NCI-H1930 (cell line): ENCODE measurements at places on chromosomes 5 and 9.

DNA sequence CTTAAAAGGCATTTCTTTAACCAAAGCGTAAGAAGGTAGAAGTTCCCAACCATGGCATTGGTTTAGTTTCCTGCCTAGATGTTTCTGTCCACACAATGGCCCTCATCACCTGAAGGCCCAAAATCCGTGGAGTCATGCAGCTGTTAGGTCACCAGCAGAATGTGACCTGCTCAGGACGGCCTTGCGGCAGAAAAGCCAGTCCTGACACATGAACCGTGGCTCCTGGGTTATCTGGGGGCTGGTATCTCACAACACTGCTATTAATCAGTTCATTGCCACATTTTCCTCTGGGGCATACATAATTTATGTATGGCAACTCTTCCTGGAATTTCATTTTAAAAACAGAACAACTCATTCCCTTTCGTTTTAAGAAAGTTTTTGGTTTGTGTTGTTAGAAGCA is 278.4 kb downstream of the ATPSCKMT start:
- no peak for DNase-seq

DNA sequence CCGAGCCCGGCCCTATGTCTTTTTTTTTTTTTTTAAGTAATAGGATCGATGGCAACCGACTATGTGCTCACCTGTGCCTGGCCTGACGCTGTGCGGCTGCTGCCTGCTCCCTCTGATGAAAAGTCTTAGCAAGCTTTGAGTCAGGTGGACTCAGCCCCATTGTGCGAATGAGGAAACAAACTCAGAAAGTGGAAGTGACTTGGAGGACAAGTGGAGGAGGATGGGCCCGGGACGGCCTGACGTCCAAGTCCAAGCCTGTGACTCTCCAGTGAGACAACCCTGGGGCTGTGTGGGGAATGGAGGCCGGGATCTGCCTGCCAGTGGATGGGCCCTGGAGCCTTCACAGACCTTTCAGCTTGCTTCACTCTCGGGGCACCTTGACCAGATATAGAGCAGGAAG is 57.9 kb downstream of the EXD3 start:
- DNase-seq = no peak

DNA sequence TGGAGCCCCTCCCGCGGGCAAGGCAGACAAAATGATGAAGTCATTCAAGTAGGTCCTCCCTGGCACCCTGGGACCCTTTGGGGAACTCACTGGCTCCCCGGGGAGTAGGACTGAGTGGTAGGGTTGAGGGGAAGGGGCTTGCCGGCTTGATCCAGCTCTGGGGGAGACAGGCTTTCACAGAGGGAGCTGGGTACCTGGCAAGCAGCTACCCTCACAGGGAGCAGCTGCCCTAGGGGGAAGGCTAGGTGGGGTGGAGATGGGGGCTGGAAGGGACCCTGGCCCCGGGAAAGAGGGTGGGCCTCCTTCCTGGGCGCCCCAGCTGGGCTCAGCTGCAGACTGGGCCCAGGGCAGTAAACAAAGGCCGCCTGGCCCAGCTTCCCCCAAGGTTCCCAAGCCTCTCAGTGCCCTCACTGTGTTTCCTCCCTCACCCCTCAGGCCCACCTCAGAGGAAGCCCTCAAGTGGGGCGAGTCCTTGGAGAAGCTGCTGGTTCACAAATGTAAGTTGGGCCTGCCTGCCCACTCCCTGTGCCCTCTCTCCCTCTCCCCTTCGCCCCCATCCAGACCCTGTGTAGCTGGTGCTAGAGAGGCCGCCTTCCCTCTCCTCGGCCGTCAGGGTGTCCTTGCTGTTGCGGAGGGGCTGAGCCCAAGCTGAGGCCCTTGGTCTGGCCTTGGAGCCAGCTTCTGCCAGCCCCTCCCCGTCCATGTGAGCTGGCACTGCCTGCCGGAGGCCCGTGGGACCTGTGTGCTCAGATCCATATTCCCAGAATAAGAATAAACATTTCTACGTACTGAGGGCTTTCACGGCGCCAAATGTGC is 131.2 kb downstream of the RGS3 start:
- no peak for DNase-seq

DNA sequence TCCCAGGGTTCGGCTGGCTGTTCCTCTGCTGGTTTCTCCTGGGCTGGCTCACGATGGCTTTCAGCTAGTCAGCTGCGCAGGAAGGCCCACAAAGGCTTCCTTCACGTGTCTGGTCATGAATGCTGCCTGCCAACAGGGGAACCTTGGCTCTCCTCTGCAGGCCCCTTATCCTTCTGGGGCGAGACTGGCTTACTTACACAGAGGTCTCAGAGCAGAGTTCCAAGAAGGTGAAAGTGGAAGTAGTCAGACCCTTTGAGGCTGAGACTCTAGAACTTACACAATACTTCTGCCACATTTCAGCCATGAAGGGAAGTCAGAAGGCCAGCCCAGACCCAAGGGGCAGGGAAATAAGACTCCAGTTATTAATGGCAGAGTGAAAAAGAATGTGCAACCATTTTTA is 99.5 kb downstream of the LHFPL2 start:
- DNase-seq = no peak

- no peak for DNase-seq
These were observed 133.3 kb downstream of the MACROH2A1 start for GRCh38 chr5:135265497-135266302.

GRCh38 chr5:138981586-138981985 is 106.5 kb upstream of the LRRTM2 start:
- DNase-seq = no peak

DNA sequence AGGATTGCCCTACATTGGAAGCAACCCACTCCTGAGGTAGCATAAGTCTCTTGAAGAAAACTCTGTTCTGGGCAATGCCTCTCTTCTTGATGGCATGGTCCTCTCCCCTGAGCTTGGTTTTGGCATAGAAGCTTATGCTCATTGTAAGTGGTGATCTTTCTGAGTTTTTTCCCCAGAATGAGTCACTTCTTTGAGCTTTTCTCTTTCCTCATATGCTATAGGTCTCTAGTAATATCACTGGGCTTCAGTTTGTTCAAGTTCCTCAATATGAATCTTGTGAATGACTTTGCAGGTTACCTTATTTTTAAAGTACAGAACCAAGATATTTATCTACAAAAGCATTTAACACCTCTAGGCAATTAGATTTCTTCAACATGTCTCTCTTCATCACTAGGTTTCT is 76.5 kb upstream of the ATG10 start:
- no peak for DNase-seq

DNA sequence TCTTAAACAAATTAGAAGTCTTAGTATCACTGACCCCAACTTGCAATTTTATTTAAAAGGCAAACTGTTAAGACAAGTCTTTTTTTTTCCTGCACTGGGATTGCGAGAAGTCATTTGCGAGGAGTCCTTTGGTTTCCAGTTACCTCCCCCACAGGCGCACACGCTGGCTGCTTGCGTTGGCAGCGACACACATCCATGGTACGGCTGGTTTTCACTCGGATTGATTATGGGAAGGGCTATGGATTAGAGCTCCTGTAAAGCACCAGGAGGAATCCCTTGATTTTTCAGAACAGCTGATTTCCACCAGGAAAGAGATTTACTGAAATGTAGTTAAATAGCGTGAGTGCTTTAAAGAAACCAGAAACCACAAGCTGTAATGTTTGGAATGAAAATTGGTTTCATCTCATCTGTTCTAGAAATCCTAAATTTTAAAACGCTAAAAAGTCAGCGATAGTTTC is 737 bp downstream of the SLC1A3 start:
- DNase-seq = no peak

DNA sequence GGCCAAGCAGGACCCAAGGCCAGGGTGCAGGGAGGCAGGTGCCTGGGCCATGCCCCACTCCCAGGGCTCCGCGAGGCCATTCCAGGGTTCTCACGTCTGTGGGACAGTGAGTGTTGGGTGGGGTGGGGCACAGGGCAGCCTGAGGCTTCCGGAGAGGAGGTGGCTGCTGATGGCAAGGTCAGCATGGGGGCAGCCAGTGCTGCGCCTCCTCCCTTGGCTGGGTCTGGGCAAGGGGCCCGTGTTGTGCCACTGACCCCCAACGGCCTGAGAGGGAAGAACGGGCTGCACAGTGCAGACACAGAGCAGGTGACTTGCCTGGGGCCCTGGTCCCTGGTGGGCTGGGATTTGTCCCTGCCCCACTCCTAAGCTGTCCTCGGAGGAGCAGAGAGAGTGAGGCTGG is 82.1 kb downstream of the RXRA start:
- no peak for DNase-seq

- DNase-seq = no peak
These were observed 94.0 kb downstream of the GAPVD1 start for GRCh38 chr9:125355601-125356000.

GRCh38 chr9:136362450-136362784 is 1.1 kb downstream of the DNLZ start:
- DNase-seq = no peak

GRCh38 chr9:90946982-90947381 is 145.4 kb downstream of the SYK start:
- no peak for DNase-seq

- no peak for DNase-seq
These were observed 134.2 kb upstream of the C6 start for GRCh38 chr5:41347569-41347968.

GRCh38 chr5:145243016-145243415 is 592.1 kb downstream of the PRELID2 start:
- no peak for DNase-seq
